ENCODE measurements at places on chromosomes 12 and 14.

- DNase-seq, result no peak
These were observed 41.9 kb downstream of the SLC38A4 start for GRCh38 chr12:46783871-46784270.

- DNase-seq, result no peak
These were observed 235.9 kb upstream of the NOVA1 start for GRCh38 chr14:26833621-26834176.

GRCh38 chr12:62865937-62866336 lies 69.0 kb downstream of the PPM1H start:
- DNase-seq, result no peak

DNA sequence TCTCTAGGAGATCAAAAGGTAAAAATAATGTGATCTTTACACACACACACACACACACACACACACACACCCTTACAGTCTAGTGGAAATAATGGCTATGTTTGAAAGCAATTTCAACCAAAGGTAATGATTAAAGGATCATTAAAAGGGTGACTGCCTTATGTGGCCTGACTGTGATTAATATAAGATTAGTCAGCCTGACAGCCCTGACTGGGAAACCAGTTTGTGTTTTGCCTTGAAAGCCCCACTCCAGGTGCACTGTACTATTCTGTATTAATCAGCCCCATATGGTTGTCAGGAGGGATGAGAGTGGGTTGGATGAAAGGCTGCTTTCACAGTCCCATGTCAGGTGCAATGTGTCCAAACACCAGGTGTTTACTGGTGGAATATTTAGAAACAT lies 10.5 kb downstream of the RASSF9 start:
- no peak for DNase-seq

GRCh38 chr14:49975276-49975675 lies 82.4 kb downstream of the ARF6 start:
- no peak for DNase-seq

GRCh38 chr14:34436118-34436905 lies 25.7 kb downstream of the SPTSSA start:
- DNase-seq, result no peak

- peak; percentile 40 for DNase-seq
These were observed 240.7 kb upstream of the PLEKHG7 start for GRCh38 chr12:92462049-92462448.

DNA sequence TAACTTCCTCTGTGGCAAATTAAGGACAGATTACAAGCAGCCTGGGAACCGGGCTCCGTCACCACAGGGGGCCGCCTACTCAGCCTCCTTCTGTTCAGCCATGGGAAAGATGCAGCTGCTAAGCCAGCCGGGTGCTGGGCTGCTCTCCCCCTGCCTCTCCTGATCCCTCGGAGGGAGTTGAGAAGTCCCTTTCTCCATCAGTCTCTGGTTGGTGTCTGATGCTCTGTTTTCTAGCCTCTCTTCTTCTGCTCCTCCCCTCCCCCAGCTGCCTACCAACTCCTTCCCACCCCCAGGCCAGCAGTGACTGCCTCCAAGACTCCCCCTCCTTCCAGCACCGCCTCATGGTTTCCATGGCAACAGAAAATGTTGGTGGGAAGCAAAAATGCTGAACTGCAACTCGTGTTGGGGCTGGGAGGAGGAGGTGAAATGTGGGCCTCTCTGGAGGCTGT lies 486.7 kb downstream of the APAF1 start:
- no peak for DNase-seq

DNA sequence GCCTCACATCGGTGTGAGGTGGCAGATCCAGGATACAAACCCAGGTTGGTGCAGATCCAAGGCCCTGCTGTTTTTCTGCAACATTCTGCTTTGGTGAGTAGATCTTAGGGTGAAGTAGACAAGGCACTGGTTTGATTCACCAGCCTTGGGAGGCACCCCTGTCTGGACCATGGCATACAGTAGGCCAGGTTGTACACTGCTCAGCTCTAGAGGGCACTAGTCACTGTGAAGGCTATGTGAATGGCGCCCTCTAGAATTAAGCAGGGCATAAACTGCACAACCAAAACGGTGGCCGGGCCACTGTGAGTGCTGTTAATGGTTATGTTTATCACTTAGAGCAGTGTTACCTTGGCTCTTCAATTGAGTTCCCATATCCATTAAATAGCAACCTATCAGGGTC lies 280.6 kb upstream of the PWP1 start:
- DNase-seq, result peak; percentile 69

- no peak for DNase-seq
These were observed 11.8 kb upstream of the DERA start for GRCh38 chr12:15899282-15899870.

GRCh38 chr12:68479261-68479895 lies 131.3 kb upstream of the RAP1B start:
- DNase-seq, result no peak

GRCh38 chr14:48384821-48385220 lies 709.4 kb upstream of the MDGA2 start:
- DNase-seq, result no peak

DNA sequence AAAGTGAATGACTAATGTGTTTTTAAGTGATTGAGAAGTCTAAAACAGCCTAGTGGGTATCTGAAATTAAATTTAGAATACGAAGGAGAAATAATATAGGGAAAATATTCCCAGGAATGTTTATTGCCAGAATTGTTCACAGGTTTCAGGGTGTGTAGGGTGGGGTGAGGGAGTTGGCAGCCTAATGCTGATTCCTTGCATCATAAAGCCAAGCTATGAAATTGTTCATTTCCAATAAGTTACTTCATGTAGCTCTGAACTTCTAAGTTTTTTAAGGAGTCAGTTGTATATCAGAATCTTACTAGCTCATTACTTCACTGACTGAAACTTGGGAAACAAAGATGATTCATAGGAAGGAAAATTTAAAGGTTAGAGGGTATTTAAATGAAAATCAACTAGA lies 56.4 kb downstream of the RAB35 start:
- no peak for DNase-seq

DNA sequence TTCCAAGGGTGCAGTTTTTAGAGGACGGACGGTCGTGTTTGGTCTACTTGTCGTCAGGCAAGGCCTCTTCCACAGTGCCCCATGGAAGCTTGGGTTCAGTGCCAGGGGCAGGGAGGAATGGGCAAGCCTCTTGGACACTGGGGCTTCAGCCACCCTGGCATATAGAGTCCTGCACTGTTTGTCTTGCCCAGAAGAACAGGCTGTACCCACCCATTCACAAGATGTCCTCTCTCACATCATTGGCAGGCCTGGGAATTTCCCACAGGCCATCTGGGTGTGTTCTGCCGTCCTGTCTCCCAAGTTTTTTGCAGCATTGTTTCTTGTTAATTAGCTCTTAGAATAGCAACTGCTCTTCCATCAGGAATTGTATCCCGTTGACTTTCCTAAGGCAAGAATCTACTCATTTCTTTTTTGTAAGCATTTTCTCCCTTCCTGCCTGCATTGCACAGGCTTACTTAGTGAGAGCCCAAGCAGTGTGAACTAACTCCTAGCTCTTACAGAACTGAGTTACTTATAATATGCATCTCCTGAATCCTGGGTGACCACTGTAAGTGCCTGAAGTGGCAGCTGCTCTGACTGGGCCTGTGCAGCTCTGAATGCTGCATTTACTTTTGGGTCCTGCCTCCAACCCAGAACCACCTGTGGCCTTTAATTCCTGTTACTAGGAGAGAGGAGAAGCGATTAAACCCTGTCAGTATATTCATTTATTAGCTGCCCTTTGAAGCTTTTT lies 149.4 kb upstream of the HIF1A start:
- DNase-seq, result no peak

GRCh38 chr14:100710391-100710790 lies 16.3 kb upstream of the DLK1 start:
- DNase-seq, result no peak

- no peak for DNase-seq
These were observed 33.6 kb upstream of the CRY1 start for GRCh38 chr12:107126796-107127481.

DNA sequence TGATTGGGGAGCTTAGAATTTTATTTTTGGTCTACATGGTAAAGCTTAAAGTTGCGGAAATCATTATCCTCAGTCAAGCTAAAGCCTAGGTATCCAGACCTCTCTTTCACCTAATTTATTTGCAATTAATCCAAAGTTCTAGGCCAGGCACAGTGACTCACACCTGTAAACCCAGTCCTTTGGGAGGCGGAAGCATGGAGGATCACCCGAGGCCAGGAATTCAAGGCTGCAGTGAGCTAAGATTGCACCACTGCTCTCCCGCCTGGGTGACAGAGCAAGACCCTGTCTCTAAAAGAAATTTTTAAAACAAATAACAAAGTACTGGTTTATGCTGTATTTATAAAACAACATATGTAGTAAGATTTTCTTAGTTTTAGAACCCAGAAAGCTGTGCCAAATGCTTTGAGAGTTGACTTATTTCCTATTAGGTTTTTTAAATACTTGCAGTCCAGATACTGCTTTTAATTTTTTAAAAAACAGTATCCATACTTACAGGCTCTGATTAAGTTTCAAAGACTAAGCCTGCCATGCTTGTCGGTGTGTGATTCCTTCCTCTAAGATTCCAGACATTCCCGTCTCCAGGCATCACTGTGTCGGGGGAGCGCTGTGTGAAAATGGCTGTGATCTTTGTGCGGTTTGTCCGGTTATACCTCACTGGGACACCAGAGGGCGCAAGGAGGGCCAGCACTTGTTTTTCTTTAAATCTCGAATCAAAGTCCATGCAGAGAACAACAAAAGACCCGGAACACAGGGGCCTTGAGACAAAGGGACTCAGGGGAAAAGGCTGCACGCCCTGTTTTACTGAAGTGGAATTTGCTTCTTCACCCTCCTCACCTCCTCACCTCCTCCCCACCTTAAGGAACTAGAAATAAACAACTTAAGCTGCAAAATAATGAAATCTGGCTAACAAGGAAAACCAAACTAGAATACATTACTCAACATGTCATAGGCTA lies 24.6 kb upstream of the TMPO start:
- DNase-seq, result peak; percentile 88

- DNase-seq, result no peak
These were observed 52.7 kb upstream of the SYNE2 start for GRCh38 chr14:63800083-63800482.
